ENCODE measurements at places on chromosomes 5 and 9.

DNA sequence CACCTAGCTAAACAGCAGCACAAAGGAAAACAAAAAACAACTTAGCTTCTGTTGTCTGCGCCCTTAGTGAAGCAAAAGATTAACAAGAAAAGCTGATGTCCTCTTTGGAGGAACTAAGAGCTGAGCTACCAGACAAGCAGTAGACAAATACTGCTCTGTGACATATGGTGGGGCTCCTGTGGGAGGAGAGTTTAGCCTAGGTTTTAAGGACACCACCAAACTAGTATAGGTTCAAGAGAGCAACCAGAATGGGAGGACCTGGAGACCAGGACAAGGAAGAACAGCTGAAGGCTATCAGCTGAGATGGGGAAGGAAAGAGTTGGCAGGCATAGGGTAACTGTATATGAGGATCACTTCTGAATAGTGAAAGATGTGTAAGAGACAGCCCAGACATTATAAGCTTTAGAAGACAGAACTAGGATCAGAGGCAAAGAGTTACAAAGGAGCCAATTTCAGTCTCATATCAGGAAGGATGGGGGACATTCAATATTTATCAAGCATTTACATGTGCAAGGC is 27.2 kb downstream of the FBXW2 start:
- no peak for DNase-seq

DNA sequence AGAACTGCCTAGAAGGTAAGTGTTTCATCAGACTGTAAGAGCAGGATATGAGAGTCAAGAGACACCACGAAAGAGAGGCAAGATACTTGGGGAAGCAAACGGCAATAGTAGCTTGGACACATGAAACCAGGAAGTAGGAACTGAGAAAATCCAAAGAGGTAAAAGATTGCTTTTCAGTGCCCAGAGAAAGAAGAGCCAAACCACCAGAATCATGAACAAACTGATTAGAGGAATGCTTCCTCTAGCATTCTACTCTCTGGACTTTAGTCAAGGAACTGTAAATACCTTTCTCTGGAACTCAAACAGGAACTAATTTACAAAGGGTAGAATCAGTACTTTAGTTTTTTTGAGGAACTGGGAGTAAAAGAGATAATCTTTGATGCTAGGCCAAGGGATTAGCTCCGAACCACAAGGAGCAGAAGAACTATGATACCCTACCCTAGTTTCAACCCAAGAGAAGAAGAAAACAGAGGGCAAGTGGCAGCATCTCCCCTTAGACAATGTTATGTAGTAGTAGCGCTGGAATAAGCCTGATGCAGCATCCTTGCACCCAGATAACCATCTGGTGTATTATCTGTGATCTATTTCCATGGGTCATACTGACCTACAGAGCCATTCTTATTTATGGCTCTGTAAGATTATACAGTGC is 41.3 kb downstream of the EFCAB9 start:
- no peak for DNase-seq

GRCh38 chr5:77095189-77095588 is 8.1 kb upstream of the ZBED3 start:
- no peak for DNase-seq

- DNase-seq, result no peak
These were observed 18.1 kb downstream of the LARS1 start for GRCh38 chr5:146164382-146164781.

DNA sequence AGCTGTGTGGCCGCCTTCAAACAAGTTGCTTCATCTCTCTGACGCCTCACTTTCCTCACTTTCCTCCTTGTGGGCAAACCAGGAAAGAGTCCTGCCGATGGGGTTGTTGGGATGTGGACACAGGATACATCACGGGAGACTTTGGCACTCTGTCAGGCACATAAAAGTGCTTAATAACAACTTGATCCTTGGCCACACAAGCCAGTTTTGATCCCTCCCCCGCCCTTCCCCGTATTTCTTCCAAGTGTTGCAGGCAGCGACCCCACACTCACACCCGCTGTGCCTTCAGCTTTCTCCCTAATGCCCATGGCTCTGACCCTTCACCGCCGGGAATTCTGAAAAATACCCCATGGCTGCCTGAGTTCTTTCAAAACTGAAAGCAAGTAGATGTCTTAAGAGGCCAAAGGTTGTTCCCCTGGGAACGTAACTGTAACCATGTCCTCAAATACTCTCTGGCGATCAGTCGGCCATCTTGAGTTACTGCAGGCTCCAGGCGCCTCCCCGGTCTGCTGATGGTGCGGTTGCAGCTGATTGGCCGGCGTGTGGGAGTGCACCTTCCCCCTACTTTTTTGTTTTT is 59.8 kb downstream of the ARHGEF37 start:
- DNase-seq, result no peak

- no peak for DNase-seq
These were observed 83.4 kb upstream of the SMIM23 start for GRCh38 chr5:171702135-171702770.

DNA sequence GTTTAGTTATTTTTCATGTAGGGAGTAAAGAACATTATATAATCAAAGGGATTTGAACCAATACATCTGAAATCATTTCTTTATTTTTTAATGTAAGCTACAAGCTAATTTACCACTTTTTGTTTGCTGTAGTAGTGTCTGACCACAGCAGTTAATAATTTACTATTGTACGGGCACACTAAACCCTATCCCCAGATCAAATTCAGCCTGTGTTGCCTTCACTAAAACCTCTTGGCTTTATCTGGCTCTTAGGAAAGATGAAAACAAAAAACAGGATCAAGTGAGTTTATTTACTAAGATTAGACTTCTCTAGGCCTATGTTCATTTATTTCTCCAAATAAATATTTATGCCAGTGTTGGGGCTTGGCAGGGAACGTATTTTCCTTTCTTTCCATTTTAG is 384.1 kb downstream of the EBF1 start:
- DNase-seq, result no peak

DNA sequence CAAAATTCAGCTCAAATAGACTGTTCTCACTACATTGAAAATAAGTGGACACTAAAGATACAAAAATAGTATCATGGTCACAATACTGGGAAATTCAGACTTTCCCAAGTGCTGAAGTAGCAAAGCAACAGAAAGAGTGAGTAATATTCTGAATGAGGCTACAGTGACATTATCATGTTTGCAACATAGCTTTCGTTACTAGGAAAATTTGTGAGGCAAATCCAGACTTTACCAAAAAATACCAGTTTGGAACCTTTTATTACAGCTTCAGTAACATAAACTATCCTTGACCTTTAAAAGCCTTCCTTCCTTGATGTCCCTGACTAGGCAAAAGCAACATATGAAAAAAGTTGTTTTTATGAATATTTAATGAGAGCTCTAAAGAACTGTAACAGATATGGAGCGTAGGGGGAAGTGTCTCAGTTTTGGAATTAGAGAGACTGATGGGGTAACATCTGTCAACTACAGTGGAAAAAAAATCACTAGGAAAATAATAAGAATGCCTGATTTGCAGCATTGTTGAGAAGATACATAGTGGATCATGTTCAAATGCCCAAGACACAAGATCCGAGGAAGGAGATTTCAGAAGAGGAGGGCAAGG is 312.9 kb downstream of the ADGRV1 start:
- no peak for DNase-seq

GRCh38 chr5:42429694-42430093 is 6.5 kb downstream of the GHR start:
- DNase-seq, result no peak

DNA sequence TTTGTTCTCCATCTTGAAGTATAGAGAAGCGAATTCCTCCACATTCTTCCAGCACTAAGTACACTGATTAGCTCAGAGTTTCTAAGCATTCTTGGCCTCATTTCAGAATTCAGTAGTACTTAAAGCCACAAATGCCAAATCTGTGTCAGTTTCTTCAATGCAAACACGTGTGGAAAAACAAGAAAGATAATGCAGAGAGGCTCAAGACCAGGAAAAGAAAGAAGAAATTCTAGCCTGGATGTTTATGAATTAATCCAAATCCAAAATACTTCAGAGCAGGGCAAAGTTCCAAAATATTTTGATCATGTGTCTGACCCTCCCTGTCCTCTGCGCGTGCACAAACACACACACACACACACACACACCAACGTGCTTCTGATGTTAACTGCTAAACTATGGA is 457.6 kb downstream of the SLCO4C1 start:
- DNase-seq, result no peak

Measured in activated T-helper 1 cell treated with anti-CD3 and anti-CD28 coated beads, Interleukin-2, amount 50 U/mL, for 16 hours (primary cell).